ENCODE measurements at places on chromosomes 7 and 10.

DNA sequence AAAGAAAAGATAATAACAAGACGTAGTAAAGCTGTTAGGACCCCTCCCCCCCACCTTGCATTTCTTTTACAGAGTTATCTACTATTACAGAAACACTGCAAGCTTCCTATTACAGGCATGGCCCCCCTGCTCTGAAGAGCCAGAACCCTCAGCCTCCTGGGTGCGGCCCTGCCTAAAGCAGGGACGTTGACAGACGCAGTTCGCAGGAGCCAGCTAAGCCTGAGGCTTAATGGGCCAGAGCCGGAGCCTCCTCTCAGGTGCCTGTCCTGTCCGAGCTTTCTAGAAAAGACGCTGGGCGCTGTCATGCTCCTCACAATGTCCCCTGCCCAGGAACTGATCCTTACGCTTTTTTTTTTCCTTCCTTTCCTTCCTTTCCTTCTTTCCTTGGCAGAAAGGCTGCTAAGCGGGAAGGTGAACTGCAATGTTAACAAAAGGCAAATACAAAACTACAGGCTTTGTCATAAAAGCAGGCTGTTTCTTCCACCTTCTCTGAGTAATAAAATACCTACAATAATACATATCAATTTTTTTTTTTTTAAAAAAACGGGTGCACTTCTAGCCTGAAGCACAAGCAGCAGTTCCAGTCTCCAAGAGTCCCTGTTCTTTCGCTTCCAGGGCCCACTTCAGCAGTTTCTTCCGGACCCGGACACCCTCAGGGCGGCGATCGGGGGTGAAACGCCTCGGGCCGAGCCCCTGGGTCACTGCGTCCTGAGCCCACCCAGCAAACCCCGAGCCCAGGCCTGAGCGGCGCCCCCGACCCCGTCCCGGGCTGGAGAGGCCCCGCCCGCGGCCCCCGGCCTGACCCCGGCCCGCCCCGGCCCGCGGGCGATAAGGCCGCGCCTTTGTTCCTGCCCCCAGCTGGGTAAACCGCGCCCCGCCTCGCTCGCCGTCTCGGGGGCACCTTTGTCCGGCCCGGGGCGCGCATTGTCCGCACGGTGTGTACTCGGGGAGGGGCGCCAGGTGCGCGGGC is 11.2 kb downstream of the MNX1 start:
- DNase-seq = no peak

DNA sequence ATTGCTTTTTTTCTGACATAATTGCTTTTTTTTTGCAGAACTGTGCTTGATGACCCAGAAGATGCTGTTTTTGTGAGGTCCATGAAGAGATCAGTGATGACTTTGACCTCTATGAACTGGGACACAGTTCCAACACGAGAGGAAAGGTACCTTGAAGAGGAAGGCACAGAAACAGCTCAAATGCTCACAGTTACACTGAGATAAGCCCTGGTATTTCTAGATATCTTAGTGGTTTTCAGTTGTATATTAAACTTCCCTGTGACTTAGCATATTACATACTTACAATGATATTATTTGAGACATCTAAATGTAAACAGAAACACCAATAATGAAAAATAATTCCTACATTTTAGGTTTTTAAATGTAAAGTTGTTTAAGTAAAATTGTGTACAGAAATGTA is 54.7 kb downstream of the LRRC72 start:
- no peak for DNase-seq

DNA sequence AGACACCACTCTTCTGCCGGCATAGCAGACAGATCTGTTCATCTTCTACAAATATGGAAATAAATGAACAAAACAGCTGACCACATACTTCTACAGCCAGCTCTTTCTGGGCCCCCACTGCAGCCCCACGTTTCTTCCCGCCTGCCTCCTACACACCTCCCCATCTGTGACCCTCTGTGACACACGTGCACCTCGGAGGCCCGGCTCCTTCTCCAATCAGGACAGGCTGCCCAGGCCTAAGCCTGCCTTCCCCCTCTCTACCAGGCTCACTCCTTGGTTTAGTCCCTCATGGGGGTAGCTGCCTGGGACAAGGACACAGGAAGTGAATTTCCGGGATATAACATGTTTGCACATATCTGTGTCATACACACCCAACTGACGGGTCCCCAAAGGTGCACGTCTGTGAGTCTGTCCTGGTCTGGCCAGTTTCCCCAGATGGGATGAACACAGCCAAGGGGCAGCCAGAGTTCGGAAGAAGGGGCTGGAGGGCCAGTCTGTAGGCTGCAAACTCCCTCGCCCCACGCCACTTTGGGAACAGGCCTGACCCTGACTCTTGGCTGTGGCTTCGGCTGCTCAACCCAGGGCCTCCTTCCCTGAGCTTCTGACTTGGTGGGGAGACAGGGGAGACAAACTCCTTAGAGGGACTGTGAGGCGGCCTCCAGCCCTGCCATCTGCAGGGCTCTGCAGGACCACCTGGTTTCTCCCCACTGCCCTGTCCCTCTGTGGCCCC is 30.3 kb downstream of the PITRM1 start:
- DNase-seq = no peak

- DNase-seq = no peak
Measured at GRCh38 chr10:65861249-65861648, 1064.6 kb upstream of the LRRTM3 start.

- peak; percentile 60 for DNase-seq
Measured at GRCh38 chr7:31051598-31052486, at the start of gene ADCYAP1R1. ADCYAP1R1 (plus strand) TSS chr7:31052308; CDS start chr7:31063265, 10,957 bp downstream.

- no peak for DNase-seq
Measured at GRCh38 chr10:83310688-83311087, 828.6 kb upstream of the GHITM start.

DNA sequence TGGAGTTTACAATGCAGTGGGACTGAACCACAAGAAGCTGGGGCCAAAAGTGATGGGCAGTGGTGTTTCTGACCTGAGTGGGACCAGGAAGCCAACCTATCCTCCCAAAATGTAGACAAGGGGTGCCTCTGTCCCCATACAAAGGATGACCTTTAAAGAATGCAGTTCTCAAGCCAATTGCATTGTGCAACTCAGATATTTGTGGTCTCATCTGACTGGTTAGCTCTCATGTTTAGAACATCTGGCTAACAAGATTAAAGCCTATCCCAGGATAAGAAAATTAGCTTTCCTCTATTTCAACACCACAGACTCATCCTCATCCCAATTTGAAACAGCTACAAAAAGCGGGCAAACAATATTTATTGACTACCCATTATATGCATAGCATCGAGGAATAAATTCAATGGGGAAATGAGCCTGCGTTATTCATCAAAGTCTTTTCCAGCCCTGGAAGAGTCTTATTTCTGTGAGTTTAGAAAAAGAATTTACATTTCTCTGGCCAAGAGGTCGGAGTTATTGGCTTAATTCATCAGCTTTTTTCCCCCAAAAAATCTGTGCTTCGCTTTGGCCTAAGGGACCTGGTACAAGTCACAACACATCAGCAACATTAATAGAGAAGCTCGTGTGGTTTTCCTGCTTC is 26.7 kb downstream of the ELMO1 start:
- no peak for DNase-seq

- no peak for DNase-seq
Measured at GRCh38 chr7:44045226-44046014, 918 bp downstream of the DBNL start.

DNA sequence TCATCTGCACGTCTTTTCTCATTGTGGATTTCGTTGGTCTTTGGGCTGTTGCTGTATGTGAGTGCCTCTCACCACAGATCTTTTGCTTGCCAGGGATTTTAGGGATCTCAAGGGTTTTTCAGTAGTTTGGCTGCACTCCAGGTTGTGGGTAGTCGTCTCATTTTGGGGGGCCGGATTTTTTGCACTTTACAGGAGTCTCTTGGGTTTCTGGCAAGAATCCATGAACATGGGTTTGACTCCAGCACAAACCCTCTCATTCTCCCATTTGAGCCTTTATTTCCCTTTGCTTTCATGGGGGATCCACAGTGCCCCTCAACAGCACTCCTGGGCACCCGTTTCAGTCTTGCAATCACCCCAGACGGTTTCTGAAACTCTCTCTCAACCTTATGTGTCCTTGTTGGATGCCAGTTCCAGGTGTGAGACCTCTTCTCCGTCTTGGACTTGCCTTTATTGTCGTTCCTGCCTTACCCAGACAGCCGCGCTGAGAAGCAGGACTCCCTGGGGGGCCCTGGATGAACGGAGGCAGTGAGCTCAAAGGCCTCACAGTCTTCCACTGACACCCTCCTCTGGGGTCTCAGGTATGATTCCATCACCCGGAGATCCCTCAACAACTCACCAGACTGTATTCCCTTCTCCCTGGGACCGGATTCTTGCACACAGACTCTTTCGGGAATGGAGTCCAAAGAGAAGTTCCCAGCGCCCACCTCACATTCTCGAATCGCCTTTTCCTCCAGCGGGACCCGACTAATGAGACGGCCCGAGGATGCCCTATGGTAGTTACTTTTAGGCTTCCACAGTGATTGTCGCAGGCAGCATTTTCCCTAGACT is 18.8 kb upstream of the ZNF273 start:
- DNase-seq = no peak
